ENCODE measurements at places on chromosomes 16 and 17.
A peak's percentile ranks its signal among the peaks of the same experiment; 100 is the strongest.

DNA sequence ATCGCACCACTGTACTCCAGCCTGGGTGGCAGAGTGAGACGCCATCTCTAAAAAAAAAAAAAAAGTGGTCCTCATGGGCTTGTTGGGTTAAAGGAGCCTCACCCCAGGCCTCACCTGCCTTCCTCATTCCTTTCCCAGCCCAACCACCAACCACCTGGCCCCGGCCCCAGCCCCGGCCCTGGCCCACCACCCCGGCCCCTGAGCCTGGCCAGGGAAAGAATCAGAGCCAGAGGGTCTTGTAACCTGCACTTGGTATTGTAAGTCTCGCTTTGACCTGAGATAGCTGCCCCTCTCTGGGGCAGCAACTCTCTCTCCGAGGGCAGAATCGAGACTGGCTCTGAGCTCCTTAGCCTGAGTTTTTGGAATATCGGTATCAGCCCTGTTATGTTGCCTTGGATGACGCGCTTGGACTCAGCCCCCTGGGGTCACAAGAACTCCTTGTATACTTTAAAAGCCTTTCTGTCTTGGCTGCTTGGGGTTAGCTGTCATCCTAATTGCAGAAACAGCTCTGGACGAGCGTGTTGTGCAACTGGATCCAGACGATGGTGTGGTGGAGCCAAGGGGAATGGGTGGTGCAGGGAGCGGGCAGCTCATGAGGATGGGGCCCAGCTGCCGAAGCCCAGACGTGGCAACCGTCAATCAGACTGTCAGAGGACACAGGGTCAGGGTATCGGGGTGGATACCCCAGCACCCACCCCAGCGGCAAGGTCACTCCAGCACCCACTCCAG, 14.6 kb downstream of the SMTNL2 start:
- DNase-seq: no peak

GRCh38 chr16:3999479-4000325, 116.5 kb downstream of the ADCY9 start:
- DNase-seq: no peak

DNA sequence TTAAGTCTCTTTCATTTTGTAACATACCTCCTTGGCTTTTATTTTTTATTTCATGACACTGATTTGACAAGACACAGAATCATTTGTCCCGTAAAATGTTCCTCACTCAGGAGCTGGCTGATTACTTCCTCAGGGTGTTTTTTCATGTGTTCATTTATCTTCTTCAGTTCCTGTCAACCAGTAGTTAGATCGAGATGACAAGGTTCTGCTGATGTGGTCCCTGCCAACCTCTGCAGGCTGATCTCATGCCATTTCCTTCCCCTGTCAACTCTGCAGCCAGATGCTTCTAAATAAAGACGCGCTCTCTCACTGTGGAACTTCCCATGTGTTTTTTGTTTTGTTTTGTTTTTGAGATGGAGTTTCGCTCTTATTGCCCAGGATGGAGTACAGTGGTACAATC, 8.1 kb upstream of the CXCL16 start:
- no peak for DNase-seq

DNA sequence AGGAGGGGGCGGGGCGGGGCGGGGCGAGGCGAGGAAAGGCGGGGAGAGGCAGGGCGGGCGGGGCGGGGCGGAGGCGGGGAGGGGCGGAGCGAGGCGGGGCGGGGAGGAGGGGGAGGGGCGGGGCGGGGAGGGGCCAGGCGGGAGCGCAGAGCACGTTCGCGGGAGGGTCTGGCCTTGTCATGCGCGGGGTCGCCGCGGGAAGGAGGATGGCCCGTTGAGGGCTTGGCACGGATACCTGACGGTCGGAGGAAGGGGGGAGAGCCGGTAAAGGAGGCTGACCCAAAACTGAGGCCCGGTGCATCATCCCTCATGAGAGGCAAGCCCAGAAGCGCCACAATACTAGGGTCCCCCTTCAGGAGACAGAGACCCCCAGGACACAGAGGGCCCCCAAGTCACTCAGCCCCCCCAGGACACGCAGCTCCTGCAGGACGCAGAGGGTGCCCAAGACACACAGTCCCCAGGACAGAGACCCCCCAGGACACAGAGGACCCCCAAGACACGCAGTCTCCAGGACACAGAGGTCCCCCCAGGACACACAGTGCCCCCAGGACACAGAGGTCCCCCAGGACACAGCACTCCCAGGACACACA, 593 bp upstream of the WDR45B start:
- DNase-seq: no peak

DNA sequence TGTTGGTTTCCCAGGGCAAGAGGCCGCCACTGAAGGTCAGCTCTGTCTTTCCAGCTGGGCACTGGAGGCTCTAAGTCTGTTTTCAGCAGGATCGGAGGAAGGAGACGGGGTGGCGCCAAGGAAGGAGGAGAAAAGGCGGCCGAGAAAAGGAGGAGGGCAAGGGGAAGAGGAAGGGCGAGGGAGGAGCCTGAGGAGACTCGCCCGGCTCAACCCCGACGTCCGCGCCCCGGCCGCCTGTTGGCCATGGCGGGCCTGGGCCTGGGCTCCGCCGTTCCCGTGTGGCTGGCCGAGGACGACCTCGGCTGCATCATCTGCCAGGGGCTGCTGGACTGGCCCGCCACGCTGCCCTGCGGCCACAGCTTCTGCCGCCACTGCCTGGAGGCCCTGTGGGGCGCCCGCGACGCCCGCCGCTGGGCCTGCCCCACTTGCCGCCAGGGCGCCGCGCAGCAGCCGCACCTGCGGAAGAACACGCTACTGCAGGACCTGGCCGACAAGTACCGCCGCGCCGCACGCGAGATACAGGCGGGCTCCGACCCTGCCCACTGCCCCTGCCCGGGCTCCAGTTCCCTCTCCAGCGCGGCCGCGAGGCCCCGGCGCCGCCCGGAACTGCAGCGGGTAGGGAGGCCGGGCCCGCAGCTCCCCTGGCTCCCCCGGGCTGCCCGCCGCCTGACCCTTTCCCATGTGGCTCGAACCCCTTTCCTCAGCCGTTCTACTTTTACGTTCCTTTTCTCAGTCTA, at the start of gene RNF135:
Gene RNF135, plus strand, starts transcription at position 209 of the 737 bp plus-strand sequence. Its CDS starts 35 bp downstream, at position 244.
- peak; percentile 73 for DNase-seq

DNA sequence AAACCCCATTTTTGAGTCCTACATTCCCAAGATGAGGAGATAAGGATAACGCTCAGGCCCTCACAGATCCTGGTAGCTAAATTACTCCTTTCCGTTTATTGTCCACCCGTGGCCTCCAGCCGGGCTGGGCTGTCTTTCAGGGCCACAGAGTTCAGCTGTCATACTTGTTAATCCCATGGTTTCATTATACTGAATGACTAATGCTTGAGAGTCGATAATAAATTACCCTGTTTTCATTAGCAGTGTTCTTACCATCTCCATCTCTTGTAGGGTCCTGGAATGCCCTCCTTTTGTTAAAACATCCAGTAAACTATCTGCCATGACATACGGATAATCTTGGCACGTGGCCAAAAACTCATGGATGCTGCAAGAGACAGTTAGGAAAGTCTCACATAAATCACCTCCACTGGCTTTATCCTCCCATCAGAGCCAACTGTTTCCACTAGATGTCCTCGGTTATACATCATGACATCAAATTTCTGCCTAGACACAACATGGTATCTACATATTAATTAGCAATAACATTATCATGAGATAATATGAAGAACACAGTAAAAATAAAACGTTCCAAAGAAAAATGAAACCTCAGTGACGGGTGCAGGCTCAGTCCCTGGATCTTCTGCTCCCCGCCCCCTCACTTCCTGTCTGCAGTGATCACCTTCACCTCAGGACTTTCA, 45.3 kb downstream of the BRD7 start:
- DNase-seq: no peak

DNA sequence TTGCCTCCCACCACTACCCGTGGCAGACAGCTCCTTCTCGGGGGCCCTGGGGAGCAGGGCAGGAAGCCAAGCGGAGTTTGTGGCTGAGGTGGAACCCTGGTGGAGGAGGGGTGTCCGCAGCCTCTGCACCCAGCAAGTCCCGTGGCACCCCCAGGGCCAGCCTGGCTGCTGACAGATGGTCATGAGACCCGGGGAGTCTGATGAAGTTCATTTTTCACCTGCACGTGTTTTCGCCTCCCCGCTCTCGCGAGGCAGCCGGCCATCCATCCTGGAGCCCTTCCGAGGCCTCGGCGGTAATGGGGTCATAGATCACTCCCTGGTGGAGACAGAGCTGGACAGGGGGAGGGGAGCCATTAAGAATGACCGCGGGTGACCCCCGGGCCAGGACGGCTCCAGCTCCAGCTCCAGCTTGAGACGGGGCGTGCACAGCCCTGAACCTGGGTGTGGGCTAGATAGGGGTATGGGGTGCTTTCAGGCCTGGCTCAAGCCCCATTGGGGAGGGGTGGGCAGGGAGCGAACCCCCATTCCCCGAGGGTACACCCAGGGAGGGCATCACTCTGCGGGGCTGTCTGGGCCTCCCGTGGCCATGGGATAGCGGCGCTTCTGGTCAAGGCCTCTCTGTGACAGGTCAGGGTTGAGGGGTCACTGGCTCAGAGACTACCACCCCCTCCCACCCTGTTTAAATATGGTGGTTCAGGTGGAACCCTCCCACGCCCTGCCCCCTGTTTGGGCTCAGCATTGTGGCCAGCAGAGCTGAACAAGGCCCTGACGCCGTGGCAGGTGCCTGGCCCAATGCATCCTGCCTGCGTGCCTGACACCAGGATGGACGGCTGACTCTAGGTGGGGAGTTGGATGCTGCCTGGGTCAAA, 227.4 kb upstream of the GSE1 start:
- no peak for DNase-seq

DNA sequence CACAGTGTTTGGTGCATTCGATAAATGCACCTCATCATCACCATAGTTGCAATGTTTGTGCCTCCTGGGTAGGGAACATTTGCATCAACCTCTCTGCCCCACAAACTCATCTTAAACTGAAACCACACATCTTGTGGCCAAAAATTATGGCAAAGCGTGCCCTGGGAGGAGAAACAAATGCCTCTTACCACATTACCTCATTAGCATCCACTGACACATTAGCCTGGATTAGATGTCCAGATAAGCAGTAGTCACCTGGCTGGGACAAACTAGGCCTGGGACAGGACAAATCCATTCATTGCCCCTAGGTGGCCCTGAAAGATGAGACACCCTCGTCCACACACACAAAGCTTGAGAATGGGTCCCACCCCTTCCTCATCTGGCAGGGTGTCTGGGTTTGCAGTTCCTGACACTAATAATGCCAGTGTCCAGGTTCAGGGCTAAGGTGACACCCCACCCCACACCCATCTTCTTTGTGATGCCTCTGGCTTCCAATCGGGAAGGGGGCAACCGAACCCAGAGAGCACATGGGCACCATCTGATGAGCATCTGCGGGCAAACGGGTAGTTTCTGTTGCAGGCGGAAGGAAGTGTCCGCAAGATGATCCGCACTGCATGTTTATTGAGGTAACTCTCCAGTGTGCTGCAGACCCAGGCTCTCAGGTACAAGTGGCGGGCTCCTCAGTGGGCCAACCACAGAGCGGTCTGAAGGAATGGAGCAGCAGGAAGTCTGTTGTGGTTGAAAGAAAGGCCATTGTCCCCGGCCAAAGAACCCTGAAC, 8.6 kb downstream of the XYLT1 start:
- no peak for DNase-seq

DNA sequence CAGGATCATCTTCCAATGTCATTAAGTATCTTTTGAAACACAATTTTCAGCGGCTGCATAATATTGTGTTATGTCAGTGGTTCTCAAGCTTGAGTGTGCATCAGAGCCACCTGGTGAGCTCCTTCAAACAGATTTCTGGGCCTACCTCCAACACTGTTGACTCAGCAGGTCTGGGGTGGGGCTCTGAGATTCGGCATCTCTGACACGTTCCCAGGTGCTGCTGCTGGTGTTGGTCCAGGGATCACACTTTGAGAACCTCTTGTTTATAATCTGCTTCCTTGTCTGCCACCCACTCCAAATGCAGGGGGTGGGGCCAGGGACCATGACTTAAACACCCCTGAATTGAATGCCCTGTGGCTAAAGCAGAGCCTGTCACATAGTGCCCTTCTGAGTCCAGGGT, 73.8 kb upstream of the HNF1B start:
- DNase-seq: peak; percentile 82
